ENCODE measurements at places on chromosomes 3 and 15.
A peak's percentile ranks its signal among the peaks of the same experiment; 100 is the strongest.

GRCh38 chr3:171457607-171458061, 2.6 kb downstream of the TNIK start:
- peak; percentile 16 for DNase-seq

- no peak for DNase-seq
Measured at GRCh38 chr15:100339999-100340398, 1.8 kb downstream of the ADAMTS17 start.

GRCh38 chr3:54625805-54626787, 301.8 kb downstream of the LRTM1 start:
- no peak for DNase-seq

DNA sequence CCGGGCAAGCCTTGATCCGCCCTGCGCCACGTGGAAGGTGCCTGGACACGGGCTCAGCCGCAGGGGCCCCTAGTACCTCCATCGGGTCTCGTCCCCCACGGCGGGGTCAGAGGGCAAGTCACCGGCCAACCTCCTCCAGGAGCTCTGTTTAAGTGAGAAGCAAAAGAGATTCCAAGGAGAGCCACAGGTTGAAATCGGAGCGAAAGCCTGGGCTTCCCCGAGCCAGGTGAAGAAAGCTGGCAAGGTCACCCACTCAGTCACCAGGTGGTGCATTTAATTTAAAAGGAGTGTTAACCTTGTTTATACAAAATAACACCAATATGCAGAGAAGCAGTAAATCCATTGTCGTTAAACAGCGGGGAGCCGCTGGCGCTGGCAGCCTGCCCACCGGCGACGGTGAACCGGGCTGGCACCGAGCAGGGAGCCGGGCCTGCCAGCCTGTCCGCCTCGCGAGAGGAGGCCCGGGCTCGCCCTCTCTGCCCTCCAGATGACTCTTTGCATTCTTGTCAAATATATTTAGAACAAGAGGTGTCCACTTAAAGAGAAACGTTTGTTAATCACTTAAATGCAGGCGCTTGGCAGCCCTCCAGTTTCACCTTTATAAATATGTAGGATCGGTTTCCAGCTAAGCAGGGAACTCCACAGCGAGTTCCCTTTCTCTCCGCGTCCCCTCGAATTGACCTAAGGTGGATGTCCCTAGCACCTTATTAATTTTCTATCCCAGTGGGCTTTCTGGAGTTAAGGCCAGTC, 277.3 kb upstream of the NR2F2 start:
- peak; percentile 10 for DNase-seq

GRCh38 chr15:71278989-71279756, 163.9 kb downstream of the THSD4 start:
- DNase-seq = no peak

GRCh38 chr3:43872301-43872700, 181.6 kb downstream of the ABHD5 start:
- no peak for DNase-seq

- DNase-seq = no peak
Measured at GRCh38 chr3:128706086-128706615, 19.8 kb upstream of the RAB7A start.

DNA sequence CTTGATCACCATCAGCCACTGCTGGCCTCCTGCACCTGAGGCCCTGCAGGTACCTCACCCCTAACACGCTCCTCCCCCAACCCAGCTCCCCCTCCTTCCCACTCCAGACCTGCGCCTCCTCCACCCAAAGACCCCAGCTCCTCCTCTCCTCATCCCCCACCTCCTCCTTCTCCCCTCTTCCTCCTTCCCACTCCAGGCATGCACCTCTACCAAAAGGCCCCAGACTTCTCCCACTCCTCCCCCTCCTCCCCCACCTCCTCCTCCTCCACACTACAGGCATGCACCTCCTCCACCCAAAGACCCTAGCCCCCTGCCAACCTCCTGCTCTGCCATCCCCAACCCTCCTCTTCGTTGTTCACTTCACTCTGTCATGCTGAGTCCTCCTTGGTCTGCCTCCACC, 42.7 kb downstream of the CYP11A1 start:
- DNase-seq = no peak

DNA sequence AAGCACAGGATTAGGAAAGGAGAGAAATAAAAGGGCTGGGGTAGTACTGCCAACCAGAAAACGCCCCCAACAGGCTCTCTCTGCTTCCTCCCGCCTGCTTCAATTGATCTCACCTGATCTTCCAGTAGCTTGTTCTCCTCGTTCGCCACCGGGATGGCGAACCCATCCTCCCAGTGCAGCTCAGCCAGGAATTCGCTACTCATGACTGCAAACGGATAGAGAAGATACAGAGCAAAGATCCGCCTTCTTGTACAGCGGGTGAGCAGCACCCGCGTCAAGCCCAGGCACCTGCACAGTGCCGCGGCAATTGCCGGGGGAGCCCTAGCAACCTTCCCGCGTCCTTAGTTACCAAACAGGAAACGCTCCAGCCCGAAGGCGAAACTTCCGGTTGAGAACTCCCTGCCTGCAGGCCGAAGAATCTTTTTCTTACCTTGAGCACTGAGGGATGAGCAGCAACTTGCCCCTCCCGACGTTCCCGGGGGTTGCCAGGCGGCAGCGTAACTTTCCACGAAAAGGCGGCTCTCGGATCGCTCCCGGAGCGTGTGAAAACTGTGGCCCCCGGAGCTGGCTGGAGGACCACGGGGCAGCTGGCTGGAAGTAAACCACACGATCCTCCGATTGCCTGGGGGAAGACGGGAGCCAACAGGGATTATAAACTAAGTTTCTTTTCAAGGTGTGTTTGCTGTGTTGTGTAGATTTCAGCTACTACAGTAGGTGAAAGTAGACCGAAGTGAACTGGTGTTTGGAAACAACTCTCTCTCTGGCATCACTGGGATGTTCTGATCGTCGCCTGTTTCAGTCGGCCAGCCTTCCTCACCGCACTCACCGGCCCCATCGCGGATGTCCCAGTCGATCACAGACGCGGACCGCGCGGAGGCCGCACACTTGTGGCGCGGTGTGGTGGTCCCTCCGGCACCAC, at the start of gene CCDC39:
Gene CCDC39, minus strand, starts transcription at position 312 of the 919 bp plus-strand sequence. Its CDS starts 109 bp downstream, at position 203.
- peak; percentile 74 for DNase-seq

DNA sequence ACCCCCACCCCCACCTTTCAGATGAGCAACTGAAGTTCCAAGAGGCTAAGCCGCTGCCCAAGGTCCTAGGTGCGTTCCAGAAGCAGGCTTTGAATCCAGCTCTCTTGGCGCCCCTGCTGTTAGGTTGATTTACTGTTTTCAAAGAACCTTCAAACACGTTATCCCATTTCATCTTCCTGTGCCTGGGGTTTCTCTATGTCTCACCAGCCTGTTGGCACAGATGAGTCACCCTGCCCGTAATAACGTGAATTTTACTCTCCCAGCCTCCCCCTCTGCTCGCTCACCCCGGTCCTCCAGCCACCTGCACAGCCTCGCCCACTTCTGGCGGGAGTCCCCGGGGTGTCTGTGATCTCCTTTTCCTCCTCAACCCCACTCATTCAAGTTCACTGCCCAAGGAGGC, 13.0 kb upstream of the TSEN2 start:
- no peak for DNase-seq

DNA sequence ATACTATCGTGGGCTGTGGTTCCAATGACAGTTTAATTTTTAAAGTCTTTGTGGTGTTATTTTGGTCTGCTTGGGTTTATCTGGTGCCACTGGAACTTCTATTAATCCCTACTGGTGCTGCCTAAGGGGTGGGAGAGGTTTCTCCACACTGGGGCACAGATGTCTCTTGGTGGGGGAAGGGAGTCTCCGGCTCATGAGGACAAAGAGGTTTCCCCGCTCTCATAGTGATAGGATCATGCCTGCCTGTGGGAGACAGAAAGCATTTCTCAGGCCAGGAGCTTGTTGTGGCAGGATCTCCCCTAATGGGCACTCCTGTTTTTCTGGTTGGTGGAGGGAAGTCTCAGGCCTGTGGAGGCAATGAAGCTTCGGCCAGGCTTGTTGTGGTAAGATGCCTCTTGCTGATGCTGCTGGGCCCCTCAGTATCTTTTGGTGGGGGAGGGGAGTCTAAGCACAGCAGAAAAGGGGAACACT, 84.3 kb upstream of the THRB start:
- DNase-seq = no peak

DNA sequence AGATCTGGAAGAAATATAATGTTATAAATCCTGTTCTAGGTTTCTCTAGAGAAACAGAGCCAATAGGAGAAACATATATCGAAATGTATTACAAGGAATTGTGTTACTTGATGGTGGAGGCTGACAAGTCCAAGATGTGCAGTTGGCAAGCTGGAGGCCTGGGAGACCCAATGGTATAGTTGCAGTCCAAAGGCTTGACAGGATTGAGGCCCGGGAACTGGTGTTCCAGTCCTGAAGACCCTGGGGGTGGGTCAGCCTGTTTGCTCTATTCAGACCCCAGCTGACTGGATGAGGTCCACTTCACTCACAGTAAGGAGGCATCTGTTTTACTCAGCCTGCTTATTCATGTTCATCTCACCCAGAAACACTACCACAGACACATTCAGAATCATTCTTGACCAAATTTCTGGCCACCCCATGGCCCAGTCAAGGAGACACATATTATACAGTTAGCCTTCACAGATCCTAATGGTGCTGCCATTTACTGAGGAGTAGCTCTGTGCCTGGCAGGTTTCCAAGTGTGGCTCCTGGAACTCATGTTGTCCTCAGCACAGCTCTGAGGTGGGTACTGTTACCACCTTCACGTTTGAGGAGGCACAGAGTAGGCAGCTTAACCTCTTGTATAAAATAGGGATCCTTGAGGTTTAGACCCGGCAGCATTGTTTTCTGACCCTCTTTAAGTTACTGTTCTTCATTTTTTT, 3.7 kb downstream of the TRAK1 start:
- DNase-seq = no peak

DNA sequence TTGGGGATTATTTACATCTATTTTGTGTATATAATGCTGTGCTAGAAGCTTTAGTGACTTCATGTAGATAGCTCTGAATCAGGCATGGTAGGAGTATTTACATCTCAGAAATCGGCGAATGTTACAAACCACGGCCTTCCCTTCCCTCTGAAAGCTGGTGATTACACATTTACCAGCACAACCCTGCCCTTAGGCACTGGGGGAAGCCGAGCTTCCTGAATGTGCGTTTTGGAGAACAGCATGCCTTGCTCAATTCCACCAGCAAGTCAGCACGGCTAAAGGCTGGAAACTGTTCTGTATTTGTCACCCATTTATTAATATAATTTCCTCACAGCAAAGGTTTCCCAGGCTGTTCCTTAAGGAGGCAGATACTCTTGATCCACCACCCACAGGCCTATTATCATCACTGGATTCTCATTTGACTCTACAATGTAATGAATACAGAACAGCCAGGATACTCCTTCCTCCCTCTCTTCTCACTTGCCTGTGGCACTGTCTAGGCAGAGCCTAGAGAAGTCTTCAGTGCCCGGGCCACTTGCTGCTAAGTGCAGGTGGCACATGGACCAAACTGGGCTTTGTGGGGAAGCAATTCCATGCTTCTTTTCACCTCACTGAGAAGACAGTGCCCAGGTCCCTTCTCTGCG, 55.2 kb upstream of the CACNA2D3 start:
- no peak for DNase-seq

DNA sequence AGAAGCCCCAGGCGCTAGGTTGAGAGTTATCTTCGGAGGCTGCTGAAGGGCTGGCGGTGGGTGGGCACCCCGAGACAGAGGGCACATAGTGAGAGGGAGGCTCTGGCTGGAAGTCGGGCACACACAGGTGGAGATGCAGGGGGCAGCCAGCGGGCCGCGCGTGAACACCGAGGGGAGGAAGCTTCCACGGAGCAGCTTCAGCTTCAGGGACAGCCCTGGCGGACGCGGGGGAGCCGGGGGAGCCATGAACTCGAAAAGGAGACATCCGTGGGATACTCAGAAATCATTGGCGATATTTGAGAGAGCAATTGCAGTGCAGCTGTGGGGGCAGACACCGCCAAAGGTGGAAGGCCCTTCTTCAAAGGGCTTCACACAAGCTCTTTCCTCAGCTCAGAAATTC, 204.6 kb downstream of the ATP10A start:
- DNase-seq = no peak

DNA sequence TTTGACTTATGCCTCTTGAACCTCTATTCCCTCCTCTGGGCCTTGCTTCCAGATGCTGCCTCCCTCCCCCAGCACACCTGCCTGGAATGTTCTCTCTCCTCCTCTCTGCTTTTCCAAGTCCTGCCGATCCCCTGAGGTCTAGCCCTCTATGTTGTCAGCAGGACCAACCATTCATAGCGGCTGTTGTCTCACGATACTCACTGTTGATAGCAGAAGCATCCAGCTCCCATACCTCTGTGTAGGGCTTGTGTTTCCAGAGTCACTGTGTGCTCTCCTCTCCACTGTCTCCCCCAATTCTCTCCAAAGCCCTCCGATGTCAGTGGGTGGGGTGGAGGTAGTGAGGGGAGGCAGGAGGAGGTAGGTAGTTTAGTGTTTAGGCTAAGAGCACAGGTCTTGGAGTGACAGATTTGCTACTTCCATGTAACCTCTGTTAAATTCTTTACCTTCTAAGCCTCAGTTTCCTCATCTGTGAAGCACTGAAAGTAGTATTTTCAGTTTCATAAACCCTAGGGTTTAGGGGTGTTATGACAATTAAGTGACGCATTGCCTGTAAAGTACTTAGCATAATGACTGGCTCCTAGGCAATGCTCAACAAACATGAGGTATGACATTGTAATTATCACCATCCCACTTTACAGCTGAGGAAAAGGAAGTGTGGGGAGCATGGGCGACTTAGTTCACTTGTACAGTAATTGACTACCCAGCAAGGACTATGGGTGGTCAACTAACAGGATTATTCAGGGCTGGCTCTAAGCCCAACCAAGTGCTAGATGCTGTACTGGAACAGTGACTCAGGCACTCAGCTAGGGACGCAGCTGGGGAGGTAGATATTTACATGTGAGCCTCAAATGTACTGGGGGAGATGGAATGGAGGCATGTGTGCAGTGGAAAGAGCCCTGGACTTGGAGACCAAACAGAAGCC, 122.8 kb downstream of the CACNA1D start:
- DNase-seq = no peak

- DNase-seq = no peak
Measured at GRCh38 chr3:46085421-46086082, 58.3 kb upstream of the XCR1 start.

DNA sequence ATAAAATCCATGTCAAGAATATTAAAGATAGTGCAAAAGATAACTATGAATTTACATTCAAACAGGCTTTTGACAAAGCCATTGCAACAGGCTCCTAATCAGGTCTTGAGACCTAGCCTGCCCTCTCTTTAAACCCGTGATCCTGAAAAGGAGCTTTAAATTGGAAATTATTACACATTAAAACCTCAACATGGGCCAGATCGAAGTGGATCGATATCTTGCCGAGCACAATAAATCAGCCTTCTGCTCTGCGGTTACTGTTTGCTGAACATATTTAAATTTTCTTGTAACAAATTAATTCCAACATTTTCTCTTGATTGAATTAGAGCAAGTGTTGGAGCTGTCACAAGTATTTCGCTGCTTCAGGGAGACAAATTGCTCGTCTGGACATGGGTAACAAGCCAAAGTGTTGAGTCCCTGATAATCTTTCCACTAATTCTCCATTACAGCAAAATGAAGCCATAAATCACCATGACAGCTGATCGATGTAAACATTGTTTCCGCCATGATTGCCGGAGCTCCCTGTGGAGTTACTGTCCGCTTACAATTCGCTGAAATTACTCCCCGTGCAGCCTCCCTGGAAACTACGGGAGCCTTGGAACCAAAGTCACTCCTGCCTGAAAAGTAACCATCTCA, 47.6 kb downstream of the SHOX2 start:
- peak; percentile 44 for DNase-seq

- no peak for DNase-seq
Measured at GRCh38 chr3:132713977-132714727, 8.1 kb downstream of the NPHP3 start.

GRCh38 chr3:17645074-17645698, 97.2 kb downstream of the TBC1D5 start:
- DNase-seq = peak; percentile 60

GRCh38 chr3:170331143-170331542, 26.4 kb upstream of the SKIL start:
- DNase-seq = no peak

Data from cerebellar cortex (tissue), 1 donor.